ENCODE measurements at places on chromosomes 7 and 10.

DNA sequence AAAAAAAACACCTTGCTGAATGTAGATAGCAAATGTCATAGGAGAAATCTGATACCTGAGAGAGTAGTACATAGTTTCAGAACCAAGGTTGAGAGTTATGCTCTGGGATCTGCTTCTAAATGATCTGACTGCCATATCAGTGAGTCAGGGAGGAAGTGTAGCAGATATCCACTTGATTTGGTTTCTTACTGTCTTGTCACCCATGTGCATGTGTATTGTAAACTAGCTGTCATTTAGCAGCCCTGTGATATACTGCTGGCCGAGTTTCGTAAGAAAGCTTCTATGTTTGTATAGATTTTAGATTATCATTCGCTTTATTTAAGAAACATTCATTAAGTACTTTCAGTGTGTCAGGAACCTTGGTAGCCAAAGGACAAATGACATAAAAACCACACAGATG, 42.0 kb downstream of the SP4 start:
- no peak for DNase-seq

DNA sequence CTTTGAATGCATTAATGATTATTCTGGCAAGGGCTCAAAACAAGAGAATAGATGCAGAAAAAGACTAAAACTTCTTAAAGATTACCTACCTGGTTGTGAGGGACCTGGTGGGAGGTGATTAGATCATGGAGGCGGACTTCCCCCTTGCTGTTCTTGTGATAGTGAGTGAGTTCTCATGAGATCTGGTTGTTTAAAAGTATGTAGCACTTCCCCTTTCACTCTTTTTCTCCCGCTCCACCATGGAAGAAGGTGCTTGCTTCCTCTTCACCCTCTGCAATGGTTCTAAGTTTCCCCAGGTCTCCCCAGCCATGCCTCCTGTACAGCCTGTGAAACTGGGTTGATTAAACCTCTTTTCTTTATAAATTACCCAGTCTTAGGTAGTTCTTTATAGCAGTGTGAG, 226.6 kb downstream of the ARHGAP12 start:
- no peak for DNase-seq

DNA sequence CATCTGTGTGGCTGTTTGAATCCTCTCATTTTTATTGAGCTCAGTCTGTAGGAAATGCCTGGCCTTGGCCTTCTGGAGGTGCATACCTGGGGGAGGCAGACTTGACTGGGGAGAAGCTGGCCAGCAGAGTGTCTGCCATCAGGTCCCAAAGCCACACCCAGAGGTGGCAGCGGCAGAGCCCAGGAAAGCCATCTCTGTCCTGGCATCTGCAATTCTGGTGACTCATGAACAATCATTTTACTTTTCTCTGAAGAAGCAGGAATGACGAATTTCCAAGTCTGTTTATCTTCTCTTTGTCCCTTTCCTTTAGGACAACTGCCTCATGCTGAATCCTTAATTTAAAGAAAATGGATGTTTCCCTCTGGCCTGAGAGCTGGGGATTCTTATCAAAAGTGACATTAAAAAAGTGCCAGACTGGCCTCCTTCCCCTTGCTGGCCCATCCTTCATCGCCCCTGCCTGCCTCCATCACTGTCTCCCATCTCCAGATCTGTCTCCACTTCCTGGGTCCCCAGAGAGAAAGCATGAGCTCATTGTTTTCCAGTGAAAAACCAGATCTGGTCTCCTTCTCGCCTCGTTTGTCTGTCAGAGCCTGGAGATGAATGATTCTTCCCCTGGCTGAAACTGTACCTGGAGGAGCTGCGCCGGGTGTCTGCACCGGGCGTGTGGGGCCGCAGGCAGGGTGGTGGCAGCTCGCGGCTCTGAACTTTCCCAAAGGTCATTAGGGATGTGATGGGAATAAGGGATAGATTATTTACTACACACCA, 124.5 kb downstream of the TMEM178B start:
- no peak for DNase-seq

- no peak for DNase-seq
Observed at GRCh38 chr10:70479165-70479581, 606 bp downstream of the PALD1 start.

DNA sequence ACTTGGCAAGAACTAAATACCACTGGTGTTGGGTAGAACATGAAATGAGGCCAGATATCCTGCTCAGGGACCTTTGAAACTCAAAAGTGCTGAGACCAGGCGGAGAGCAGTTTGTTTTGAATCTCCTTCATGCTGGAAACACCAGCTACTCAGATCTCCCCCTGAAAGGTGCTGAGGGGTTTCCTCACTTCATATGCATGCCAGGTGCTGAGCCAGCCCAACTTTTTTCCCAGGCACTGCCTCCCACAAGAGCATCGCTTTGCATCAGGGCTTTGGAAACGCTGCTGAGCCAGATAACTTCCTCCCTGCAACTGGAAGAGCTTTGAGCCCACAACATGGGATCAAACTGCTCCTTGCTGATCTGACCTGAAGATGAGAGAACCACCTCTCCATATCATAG, 13.7 kb downstream of the NPTX2 start:
- no peak for DNase-seq

GRCh38 chr10:76902949-76903348, 734.7 kb downstream of the KCNMA1 start:
- no peak for DNase-seq

- no peak for DNase-seq
Observed at GRCh38 chr10:13885238-13885990, 298.6 kb downstream of the PRPF18 start.

GRCh38 chr10:20897146-20897825, at the start of gene NEBL:
TSS of gene NEBL (minus strand) at chr10:20897311. CDS start at chr10:20897205, 106 bp downstream.
- no peak for DNase-seq

GRCh38 chr10:63833411-63834060, 312.3 kb downstream of the REEP3 start:
- no peak for DNase-seq

DNA sequence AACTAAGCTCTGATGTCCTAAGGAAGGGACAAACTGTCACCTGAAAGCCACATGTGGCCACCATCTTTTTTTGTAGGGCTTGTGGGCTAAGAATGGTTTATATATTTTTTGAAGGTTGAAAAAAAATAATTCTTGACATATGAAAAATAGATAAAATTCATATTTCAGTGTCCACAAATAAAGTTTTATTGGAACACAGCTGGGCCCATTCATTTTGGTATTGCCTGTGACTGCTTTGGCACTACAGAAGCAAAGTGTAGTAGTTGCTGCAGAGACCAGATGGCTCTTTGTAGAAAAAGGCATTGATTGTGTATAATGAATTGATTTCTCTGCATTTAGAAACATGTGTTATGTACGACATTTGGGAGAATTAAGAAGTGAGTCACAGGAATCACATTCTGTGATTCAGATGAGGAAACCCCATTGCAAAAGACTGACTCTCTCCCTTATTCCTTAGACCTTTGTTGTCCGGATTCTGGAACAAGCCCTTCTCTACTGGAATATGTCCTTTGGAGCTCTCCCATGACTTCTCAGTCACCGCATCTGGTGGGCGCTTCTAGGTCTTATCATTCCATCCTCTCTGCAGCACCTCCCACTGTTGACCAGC, 438.7 kb downstream of the LRMDA start:
- no peak for DNase-seq

DNA sequence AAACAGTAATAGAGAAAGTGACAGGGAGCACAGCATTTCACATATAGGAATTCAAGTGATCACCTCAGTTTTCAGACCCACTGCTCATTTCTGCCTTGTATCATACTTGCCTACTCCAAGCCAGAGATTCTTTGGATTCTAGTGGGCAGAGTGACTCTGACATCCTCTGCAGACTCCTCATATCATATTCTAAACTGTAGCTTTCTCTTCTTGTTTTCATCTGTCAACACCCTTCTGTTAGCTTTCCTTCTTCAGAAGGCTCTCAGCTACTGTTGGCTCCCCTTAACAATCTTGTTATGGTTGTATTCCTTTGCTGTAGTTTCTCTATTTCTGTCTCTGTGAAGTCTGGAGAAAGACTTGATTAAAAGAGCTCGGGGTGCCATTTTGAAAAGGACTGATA, 120.5 kb downstream of the CTNNA3 start:
- no peak for DNase-seq

GRCh38 chr10:51405580-51406351, 293.6 kb downstream of the CSTF2T start:
- no peak for DNase-seq

GRCh38 chr10:127034790-127035189, 129.6 kb downstream of the DOCK1 start:
- DNase-seq = no peak

DNA sequence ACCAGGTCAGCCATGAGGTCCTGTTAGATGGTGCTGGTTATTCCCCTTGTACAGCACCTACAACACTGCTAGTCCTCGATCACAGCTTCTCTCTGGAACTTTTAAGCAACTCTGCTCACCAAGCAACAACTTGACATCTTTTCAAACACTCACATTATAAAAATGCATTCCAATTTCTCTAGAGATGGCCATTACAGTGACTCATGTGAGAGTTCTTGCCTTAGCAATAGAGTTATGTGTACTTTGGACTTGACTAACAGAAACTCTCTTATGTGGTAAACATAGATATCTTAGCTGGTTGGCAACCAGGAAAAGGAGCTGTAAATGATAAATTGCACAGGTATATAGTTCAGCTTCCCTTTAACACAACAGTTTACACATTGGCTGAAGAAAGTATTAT, 122.2 kb downstream of the PDE1C start:
- DNase-seq = no peak

DNA sequence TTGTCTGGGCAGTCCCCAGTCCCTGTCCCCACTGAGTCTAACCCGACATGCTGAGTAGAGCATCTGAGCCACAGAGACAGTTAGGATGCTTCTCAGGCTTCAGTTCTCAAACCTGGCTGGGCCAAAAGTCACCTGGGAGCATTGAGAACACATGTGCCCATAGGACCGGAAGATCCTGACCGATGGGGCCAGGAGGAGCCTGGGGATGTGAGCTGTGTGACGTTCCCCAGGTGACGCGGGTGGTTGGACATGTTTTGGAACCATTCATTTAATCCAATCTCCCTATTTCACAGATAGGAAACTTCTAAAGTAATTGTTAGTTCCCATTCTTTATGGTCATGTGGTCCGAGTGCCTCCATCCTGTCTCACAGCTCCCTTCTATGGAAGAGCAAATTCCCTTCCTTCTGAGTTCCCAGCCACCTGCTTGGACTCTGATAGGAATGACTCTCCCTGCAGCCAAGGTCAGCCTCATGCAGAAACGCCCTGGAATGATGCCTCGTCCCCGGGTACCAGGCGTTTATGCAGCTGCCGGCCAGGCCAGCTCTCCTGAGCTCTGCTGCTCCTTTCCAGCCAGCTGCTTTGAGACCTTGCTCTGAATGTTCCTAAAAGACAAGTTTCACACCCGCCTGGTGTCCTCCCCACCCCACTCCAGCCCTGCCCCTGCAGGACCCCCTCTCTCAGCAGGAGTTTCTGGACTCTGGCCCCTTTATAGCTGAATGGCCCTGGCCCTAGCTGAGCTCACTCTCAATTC, 166.5 kb upstream of the RHEB start:
- DNase-seq = no peak

DNA sequence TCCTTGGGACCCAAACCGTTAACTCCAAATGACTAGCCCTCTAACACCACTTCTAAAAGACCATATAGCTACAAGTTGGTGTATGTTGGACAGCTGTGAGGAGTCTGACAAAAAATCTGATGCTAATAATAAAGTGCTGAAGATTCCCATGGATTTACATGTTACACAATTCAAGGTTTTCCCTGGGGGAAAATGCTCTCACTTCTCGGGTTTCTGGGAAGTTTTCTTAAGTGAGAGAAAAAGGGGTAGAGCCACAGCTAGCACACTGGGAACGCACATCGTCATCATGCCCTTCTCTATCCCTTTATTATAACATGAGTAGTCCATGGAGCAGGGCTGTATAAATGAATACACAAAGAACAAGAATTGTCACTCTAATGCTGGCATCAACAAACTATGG, 162.1 kb downstream of the CHCHD3 start:
- DNase-seq = no peak

- no peak for DNase-seq
Observed at GRCh38 chr7:100163006-100163531, 4.5 kb upstream of the TRAPPC14 start.

- no peak for DNase-seq
Observed at GRCh38 chr7:2979951-2980350, 63.7 kb downstream of the CARD11 start.

GRCh38 chr7:42071372-42072261, 165.4 kb downstream of the GLI3 start:
- DNase-seq = no peak

- no peak for DNase-seq
Observed at GRCh38 chr7:28266402-28266801, 85.8 kb upstream of the JAZF1 start.

DNA sequence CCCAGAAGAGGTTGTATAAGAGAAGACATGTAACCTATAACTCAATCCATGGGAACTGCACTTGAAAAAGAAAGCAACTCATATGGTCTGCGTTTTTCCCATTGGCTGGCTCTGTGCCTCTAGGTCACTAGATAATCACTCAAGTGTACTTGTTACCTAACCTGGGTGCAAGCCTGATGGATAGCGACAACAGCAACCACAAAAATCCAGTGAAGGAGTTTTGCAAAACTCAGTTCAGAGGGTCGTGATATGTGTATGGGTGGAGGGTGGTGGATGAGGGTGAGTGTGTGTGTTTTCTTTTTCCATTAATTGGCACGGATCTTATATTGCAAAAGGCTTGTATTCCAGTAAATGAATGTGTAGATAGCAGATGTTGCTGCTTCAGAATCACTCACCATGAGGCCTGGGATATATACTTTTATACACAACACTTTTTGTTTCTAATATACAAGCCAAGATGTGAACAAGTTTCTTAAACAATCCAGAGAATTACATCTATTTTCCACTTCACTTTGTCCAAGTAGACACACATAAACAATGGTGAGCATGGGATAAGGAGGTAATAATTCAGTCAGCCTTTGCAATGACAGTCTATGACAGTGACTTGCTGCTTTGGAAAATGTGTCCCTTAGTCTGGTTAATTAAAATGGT, 286.9 kb upstream of the DKK1 start:
- no peak for DNase-seq

- DNase-seq = no peak
Observed at GRCh38 chr7:134167250-134167649, 40.1 kb downstream of the LRGUK start.

DNA sequence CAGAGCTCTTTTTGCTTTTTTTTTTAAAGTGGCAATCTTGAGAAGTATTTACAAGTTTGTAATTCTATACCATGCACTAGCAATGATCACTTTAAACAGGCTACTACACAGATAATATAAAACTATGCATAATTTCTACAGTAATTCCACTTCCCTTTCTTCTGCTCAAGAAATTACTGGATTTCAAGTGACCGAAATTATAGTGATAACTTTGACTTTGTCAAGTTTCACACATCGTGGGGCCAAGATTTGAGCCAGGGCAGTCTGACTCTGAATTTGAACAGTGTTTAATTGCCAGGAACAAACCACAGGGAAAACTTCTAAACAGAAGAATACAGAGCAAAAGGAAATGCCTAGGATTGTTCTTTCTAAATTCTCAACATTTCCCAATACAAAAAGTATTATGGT, 288.3 kb upstream of the MKLN1 start:
- no peak for DNase-seq

All from type B pancreatic cell (in vitro differentiated cells).